ENCODE measurements at places on chromosomes 2 and 18. TPM values are rescaled to one million over a fixed set of nuclear protein-coding genes. Genes with fewer than 3 reads are reported as not detected.

DNA sequence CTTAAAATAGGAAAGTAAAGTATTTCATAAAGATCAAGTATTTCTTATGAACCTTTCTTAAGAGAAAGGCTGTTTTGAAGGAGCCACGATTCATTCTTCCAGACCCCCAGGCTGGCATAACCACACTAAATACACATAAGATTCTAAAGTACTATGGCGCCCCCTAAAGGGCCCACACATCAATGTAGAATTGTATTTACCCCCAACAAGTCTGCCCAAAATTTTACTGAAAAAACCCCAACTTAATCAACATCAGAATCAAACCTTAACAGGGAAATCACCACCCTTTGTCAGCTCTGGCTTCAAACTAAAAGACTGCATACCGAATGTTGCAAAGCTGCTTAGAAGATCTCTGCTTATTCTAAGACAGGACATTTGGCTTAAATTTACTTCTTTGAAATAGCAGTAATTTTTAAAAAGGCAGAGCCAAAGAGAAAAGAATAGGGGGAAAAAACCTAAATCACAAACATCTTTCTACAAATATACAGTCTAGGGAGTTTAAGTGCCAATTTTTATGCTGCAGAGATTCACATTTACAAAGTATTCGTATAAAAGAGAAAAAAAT, 20.4 kb upstream of the BCL2 start:
- DNase-seq, result peak; percentile 41

DNA sequence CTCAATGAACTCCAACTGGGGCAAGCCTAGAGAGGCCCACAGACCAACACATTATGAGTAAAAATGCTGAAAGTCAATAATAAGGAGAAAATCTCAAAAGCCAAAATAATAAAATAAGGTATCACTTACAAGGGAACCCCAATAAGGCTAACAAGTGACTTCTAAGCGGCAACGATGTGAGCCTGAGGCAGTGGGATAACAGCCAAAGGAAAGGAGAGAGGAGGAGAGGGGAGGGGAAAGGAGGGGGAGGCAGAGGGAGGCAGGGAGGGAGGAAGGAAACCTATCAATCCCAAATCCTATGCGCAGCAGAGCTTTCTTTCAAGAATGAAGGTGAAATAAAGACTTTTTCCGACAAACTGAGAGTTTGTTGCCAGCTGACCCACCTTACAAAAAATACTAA, 6.0 kb upstream of the NFATC1 start:
- no peak for DNase-seq

- no peak for DNase-seq
Measured at GRCh38 chr2:189146553-189146952, 33.0 kb downstream of the COL5A2 start.

The IL36A gene
- total RNA-seq, result not detected

- DNase-seq, result peak; percentile 69
Measured at GRCh38 chr2:9548506-9548905, 7.1 kb downstream of the ADAM17 start.

DNA sequence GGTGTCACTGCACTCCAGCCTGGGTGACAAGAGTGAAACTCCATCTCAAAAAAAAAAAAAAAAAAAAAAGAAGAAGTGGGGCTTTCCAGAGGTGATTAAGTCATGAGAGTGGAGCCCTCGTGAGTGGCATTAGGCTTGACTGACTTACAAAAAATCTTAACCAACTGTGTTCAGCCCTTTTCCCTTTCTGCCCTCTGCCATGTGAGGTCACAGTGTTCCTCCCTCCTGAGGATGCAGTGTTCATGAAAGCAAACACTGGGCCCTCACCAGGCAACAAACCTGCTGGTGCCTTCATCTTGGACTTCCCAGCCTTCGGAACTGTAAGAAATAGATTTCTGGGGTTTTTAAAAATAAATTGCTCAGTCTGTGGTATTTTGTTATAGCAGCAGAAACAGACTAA, 37.0 kb upstream of the METTL21A start:
- DNase-seq, result no peak

DNA sequence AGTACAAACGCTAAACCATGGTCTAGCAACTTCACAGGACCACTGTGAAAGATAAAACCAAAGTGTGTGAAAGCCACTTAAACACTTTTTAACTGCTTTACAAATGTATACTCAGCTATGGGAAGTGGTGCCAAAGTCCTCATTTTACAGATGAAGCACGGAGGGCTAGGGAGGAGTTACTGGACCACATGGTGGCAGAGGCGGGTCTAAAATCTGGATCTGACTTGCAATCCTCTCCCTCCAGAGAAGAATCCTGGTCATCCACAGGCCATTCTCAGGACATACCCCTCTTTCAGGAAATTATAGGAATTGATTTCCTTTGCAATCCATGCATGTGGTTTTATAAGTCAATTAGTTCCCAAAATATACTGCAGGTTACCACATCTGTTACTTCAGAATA, 84.6 kb upstream of the GYPC start:
- DNase-seq, result no peak

DNA sequence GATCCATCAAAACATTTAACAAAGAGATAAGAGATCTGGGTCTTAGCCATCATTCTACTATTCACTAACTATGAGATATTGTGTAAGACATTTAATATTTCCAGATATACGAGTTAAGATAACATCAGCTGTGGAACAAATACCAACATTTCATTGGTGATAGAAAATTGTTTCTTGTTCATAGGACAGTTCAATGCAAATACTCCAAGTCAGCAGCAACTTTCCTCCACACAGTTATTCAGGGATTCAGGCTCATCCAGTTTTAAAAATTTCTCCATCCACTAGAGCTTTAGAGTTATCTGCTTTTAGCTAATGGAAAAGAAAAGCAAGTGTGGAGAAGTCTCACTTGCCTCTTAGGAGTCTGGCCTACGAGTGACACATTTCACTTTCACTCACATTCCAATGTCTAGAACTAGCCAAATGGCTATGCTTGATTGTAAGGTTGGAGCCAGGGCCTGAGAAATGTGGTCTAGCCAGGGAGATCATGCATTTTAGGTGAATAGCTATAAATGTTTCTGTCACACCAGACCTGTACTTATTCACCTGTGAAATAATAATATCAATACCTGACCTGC, 119.3 kb upstream of the MAPRE2 start:
- no peak for DNase-seq

The STPG4 gene
- total RNA-seq, result 0.28 TPM

The NOSTRIN gene
- total RNA-seq, result 0.18 TPM

The MAL gene
- total RNA-seq, result not detected

DNA sequence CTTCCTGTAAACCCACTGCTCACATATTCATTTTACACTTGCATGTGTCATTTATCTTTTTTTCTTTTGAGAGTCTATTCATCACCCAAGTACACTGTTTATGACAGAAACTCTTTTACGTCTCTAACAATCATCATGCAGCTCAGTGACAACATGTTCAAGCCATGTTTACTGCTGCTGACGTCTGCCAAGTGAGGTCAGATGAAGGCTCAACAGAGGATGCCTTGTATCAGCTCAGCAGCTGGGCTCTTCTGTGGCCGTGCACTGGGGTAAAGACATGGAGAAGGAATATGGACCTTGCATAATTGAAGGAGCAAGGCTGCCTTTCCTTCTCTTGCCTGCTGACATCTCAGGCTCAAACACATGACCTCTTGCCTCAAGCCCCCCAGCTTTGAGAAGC, 99.6 kb downstream of the ADD2 start:
- DNase-seq, result no peak

GRCh38 chr2:64234785-64235184, 90.6 kb upstream of the PELI1 start:
- no peak for DNase-seq

- DNase-seq, result no peak
Measured at GRCh38 chr18:55582325-55582724, 5.7 kb downstream of the TCF4 start.

The KCNK3 gene
- total RNA-seq, result under 0.01 TPM

The RSAD2 gene
- total RNA-seq, result not detected

GRCh38 chr2:69209482-69209881, 177.5 kb downstream of the GFPT1 start:
- DNase-seq, result no peak

DNA sequence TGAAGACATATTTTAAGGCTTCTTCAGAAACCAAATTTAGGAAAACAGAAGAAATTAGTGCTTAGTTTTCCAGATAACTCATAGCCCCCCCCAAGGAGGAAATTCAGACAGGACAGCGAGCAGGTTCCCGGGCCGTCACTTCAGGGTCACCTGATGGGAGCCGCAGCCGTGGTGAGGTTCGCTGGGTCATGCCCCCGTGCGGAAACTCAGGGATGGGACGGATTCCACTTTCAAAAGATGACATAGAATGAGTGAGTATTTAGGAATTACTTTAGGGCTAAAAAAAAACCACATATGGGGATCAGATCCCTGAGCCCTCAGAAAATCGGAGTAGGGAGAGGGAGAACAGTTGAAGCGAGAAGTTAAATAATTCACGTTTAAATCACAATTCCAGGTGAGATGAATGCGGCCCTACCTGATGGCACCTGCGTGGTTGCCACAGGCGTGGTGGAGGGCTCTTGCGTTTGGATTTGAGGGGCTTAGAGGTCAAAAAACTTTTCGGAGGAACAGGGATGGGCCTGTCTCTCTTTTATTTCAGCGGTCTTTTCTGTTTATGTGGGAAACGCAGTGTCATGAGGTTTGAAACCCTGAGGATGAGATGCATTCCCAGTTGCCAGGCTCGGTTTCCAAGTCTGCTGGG, 114.4 kb downstream of the NFATC1 start:
- DNase-seq, result no peak

The C1QL2 gene
- total RNA-seq, result not detected

The GREB1 gene
- total RNA-seq, result not detected

DNA sequence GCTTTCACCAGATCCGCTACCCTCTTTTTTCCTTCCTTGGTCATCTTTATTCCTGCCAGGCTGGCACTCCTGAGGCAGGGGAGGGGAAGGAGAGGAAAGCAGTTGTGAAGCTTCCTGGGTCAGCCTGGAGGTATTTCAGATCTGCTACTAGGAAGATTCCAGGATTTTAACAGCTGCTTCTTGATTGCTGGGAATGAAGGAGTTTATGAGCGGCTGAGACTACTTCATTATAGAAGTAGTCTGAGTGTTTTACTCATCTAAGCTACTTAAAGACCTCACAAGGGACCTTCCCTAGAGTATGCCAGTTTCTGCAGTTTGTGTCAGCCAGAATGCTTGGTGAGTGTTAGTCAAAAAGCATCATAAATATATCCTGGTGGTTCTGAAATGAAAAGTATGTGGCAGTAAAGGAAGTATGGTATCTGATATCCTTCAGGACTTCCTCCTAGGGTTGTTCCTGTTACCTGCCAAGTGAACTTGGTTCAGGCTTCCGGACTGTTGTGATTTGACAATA, 1.9 kb downstream of the TANC1 start:
- DNase-seq, result peak; percentile 21

DNA sequence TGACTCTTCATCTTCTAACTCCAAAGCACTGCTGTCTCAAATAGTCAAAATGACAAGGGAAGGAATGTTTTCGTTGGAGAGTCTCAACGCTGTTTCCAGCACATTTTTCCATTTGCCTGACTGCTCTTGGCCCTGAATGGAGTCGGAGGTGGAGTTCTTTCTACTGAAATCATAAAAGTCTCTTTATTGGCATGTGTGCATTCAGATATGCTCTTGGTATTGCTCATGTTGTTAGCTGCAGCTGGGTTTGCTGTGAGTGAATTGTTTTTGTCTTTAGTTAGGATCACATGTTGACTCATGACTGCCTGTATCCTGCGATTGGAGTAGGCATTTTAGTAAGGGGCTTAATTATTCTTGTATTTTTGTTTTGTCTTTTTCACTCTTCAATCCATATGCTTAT, 16.8 kb downstream of the TMEM17 start:
- DNase-seq, result peak; percentile 74

The XDH gene
- total RNA-seq, result 0.83 TPM

The RELCH gene
- 45.5 TPM for total RNA-seq

DNA sequence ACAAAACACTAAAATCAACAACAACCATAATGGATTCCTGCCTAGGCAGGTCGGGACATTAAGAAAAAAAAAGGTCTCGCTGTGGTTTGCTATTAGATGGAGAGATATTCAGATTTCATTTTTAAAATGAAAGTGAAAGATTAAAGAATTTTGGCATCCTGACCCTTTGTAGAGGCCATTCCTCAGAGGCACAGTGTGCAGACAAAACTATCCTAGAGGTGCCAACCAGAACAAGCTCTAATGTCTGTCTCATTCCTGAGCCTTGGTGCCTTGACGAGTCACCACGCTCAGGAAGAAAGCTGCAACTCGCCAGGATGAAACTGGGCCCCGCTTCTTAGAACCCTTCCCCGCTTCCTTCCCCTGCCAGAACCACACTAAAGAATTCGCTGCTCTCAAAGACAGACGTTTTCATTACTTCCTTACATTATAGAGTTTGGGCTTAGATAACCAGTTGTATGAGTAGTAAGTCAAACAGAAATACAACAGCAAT, 156.0 kb downstream of the TGIF1 start:
- peak; percentile 62 for DNase-seq

DNA sequence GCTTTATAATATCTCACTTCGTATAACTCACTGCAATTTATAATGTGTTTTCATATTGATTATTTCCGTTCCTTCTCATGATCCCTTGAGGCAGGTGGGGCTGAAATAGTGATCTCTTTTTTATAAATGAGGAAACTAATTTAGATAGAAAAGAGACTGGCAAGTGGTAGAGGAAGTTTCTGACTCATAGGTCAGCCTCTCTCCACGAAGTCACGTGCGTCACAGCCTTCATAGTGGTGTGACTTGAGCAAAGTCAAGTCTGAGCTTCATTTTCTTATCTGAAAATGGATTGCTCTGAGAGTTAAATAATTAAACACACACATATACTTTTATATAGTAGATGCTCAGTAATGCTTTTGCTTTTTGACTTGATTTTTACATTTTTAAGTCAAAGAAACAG, 19.9 kb downstream of the ABCG5 start:
- peak; percentile 74 for DNase-seq

GRCh38 chr2:56133931-56134629, 49.7 kb upstream of the CCDC85A start:
- DNase-seq, result no peak

- peak; percentile 53 for DNase-seq
Measured at GRCh38 chr2:7692657-7693161, 775.5 kb downstream of the RNF144A start.

- DNase-seq, result no peak
Measured at GRCh38 chr2:7333189-7333765, 416.1 kb downstream of the RNF144A start.

Data from IMR-90 (cell line).